ENCODE measurements at places on chromosomes 7 and 10. TPM values are rescaled to one million over a fixed set of nuclear protein-coding genes. Genes with fewer than 3 reads are reported as not detected.

DNA sequence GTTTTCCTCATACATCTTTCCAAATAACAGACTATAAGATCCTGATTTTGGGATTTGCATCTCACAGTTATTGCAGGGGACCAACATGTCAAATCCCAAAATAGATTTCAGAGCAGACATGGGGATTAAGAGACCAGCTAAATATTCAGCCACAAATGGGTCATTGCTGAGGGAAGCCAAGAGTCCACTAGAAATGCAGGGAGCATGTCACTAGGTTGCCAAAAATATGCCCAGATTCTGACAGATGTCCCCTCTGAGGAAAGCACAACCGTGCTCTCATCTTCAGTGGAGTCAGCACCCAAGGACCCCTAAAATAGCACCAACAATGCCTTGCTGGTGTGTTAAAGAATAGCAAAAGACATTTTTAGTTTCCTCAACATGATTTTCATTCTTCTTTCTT, 56.2 kb upstream of the AGK start:
- DNase-seq: no peak

DNA sequence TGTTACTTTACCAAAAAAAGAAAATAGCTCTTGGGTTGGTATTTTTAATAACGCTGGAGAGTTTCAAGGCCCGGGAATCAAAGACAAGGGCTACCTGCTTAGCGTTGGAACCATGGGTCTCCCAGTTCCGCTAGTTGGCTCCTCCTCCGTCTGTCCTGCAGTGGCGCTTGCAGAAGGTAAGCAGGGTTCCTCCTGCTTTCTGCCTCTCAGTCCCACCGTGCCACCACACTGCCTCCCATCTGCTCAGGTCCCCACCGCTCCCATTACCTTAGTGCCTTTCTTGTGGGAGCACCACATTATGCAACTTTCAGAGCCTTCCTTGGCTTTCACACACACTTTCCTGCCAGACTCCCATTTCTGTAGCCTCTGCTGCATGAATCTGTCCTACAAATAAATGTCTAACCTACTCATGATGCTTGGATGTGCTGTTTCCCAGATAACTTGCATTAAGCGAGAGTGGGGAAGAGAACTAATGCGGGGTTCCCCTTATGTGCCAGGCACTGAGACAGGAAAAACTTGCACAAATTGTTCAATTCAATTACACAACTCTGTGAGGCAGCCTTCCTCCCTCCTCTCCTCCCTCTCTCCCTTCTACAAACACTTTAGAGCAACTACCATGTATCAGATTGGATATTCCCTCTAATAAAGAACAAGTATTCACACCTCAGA, 124.5 kb downstream of the AOAH start:
- DNase-seq: no peak

DNA sequence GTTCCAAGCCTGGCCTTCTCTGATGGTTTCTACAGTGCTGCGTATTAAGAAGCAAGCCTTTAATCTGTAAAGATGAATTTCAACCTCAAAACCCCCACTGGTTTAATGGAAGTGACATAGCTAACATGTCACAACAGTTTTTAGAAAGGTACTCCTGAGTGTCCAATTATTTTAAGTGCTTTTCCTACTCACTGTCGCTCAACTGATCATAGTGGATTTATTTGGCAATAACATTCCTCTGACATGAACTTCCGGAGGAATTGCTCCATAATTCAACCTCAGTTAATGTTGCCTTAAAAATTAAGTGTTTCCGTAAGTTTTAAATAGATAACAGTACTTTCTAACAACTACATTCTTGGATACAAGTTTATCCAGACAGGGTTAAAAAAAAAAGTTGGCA, 57.5 kb downstream of the AGMO start:
- no peak for DNase-seq

- no peak for DNase-seq
Observed at GRCh38 chr7:5193880-5194279, 3.8 kb downstream of the WIPI2 start.

DNA sequence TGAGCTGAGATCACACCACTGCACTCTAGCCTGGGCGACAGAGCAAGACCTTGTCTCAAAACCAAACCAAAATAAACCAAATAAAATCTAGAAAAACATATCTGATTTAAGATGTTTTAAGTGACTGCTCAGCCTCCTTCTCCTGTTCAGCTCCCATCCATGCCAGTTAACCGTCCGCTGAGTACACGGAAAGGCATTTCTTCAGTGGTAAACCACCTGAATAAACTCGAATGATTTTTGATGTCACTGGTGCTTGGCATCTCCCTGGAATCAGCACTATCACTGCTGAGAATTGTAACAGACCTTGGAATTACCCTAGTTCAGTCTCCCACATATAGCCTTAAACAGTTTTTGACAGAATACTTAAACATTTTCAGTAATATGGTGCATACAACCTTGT, 24.1 kb upstream of the NRCAM start:
- DNase-seq: no peak

DNA sequence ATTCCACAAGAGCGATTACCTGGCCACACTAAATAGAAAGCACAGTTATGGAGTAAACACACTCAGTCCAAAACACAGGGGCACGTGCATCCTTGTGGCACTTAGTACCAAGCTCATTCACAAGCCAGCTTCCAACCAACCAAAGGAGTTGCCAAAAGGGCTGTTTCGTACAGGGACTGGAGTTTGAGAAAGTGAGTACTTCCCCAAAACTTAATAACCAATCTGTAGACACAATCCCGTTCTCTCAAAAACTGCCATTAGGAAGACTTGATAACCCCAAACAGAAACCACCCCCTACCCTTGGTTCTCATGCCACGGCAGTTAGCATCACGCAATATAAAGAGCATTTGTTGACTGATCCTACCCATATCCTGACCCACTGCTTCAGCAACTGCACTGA, 166.2 kb upstream of the ASAH2 start:
- no peak for DNase-seq

Gene HTR7
- total RNA-seq: not detected

Gene UPK3BL2
- 15.2 TPM for total RNA-seq

Gene PRKAG2
- total RNA-seq: 5.0 TPM

Gene ADO
- total RNA-seq: 28.3 TPM

Gene MRPS33
- total RNA-seq: 28.0 TPM

Gene COL17A1
- total RNA-seq: 45.0 TPM

Gene PNLIPRP2
- not detected for total RNA-seq
